ENCODE measurements at places on chromosomes 4 and X. TPM values are rescaled to one million over a fixed set of nuclear protein-coding genes. Genes with fewer than 3 reads are reported as not detected.

The RPA4 gene
- total RNA-seq = 0.42 TPM

- DNase-seq = no peak
- no peaks in the 10 kb centered on the region for H3K4me1 ChIP-seq
- H3K4me3 ChIP-seq = no peak overlapping the region
- H3K36me3 ChIP-seq = no peaks in the 10 kb centered on the region
- no peaks in the 10 kb centered on the region for H3K27me3 ChIP-seq
Observed at GRCh38 chr4:112451831-112452230, 64.1 kb downstream of the NEUROG2 start.

DNA sequence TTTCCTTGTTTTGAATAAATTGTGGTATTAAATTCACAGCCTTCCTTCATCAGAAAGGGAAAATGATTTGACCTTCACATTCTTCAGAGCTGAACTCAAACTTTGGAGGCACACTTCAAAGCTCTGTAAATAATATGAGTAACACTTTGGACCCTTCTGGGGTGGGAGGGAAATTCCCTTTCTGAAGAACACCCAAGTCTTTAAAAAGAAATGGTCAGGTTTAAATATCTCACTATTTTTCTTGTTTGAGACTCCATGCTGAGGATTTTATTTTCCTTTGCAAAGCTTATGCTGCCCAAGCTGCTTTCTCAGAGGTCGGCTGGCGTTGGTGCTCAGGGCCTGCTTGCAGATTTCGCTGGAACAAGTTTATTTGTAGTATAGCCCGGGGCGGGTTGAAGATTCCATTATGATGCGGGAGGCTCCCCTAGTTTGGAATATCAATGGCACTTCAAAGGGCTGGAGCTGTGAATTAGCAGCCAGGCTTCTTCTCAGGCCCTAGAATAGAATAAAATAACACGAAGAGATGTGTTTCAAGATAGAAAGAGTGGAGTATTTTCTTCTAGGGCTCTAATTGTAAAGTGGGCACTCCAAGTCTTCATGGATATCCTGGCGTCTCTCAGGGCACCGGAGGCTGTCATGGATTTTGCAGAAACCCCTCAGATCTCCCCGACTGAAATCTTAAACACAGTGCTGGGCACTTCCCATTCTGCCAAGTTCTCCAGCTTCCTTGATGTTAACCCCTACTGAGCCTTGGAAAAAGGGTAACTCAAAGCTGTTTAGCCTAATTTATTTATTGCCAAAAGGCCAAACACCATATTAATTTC is 315.6 kb downstream of the GPAT3 start:
- H3K27ac ChIP-seq = no peak overlapping the region
- no peaks in the 10 kb centered on the region for H3K4me1 ChIP-seq
- DNase-seq = no peak

The MAGEA4 gene
- total RNA-seq = not detected

GRCh38 chrX:150163221-150163930 is 199.7 kb upstream of the MAMLD1 start:
- H3K4me3 ChIP-seq = no peak overlapping the region
- no peaks in the 10 kb centered on the region for H3K36me3 ChIP-seq
- no peaks in the 10 kb centered on the region for H3K27me3 ChIP-seq
- H3K27ac ChIP-seq = no peak overlapping the region
- no peak for DNase-seq

- peaks cover 10% of the 10 kb centered on the region for H3K4me1 ChIP-seq
- H3K27me3 ChIP-seq = peaks cover 9% of the 10 kb centered on the region
- no peak for DNase-seq
- no peak overlapping the region for H3K4me3 ChIP-seq
- peaks cover 6% of the 10 kb centered on the region for H3K36me3 ChIP-seq
Observed at GRCh38 chr4:98673288-98673644, 14.9 kb upstream of the TSPAN5 start.

DNA sequence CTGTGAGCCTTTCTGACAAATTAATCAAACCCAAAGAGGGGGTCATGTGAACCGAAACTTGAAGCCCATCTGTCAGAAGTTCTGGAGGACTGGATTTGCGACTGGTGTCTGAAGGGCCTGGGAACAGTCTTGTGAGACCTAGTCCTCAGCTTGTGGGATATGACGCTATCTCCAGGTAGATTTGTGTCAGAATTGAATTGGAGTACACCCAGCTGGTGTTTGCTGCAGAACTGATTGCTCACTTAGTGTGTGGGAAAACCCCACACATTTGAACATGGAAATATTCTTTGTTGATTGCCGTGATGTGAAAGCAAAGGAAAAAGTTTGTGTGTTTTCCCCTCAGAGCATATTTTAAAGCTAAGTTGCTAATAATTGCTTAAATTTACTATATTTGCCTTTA is 30.3 kb upstream of the TMSB15B start:
- peaks cover 6% of the 10 kb centered on the region for H3K4me1 ChIP-seq
- H3K36me3 ChIP-seq = peaks cover 2% of the 10 kb centered on the region
- H3K4me3 ChIP-seq = no peak overlapping the region

The LRIT3 gene
- 0.21 TPM for total RNA-seq

The AMELX gene
- not detected for total RNA-seq

DNA sequence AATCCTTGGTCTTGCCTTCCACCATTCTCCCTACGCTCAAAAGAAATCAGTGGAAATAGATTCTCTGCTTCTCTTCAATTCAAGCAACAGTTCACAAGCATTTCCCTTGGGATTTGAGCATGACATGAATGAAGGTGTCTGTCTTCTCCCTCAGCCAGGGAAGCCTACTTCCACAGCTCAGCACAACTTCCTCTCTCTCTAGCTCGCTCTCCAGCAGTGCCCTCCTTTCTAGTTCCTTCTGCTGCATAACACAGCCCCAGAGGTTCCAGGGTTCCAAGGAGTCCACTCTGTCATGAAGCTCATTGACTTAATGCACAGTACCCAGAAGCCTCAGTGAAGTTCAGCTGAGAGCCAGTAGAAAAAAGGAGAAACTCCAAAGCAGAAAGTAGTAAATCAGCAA is 81.3 kb downstream of the PLS3 start:
- DNase-seq = no peak
- H3K36me3 ChIP-seq = no peaks in the 10 kb centered on the region
- H3K4me1 ChIP-seq = no peaks in the 10 kb centered on the region
- no peak overlapping the region for H3K27ac ChIP-seq
- no peak overlapping the region for H3K4me3 ChIP-seq
- H3K27me3 ChIP-seq = no peaks in the 10 kb centered on the region

DNA sequence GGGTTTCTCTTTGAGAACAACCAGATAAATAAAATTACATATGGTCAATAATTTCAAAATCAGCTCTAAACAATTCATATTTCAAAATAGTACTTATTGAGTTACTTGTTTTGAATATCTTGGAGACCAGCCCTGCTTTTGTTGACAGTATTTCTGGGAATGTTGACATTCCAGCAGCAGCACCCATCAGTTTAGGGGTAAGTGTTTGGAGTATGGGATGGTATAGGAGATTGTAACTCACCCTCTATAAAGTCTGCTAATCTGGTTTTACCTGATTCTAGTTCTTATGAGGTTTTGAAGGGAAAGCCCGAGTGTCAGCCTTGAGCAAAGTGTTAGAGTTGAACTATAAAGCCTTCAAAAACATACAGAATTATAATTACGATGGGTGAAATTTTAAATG is 139.2 kb upstream of the ANKRD50 start:
- no peaks in the 10 kb centered on the region for H3K27me3 ChIP-seq
- no peak overlapping the region for H3K27ac ChIP-seq

DNA sequence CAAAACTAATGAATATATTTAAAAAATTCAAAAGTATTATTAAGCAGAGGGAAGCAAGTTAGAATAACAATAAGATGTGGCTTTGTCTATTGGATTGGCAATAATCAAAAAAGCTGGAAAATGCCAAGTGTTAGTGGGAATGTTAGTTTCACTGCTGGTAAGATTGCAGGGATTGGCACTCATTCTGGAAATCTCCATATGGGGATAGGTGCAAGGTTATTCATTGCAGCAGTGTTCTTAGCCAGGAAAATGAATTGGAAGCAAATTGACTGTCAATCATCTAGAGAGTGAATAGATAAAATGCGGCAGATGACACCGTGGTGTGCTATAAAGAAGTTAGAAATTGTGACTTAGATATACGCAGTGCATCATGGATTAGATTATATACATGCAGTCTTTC is 1615.5 kb upstream of the PCDH7 start:
- no peaks in the 10 kb centered on the region for H3K4me1 ChIP-seq
- H3K27me3 ChIP-seq = no peaks in the 10 kb centered on the region
- no peak overlapping the region for H3K4me3 ChIP-seq
- H3K36me3 ChIP-seq = no peaks in the 10 kb centered on the region
- no peak overlapping the region for H3K27ac ChIP-seq

The BANK1 gene
- 11.9 TPM for total RNA-seq

DNA sequence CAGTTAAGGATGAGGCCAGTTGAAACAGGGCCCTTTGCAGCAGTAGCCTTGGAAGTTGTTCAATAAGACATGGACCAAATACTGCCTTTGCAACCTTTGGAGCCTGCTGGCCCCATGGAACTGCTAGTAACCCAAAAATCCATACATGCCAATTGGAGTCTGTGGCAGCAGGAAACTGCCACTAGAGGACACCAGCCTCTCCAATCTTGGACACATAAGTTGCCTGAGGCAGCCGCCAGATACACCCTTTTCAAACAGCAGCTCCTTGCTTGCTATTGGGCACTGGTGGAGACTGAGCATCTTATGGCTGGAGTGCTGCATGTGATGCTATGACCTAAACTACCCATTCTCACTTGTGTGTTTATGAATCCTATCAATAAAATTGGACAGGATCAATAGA is 14.8 kb upstream of the LAP3 start:
- no peaks in the 10 kb centered on the region for H3K4me1 ChIP-seq
- H3K4me3 ChIP-seq = no peak overlapping the region
- no peak for DNase-seq
- no peak overlapping the region for H3K27ac ChIP-seq

- no peak overlapping the region for H3K27ac ChIP-seq
- H3K36me3 ChIP-seq = no peaks in the 10 kb centered on the region
- peaks cover 55% of the 10 kb centered on the region for H3K27me3 ChIP-seq
Observed at GRCh38 chr4:129350834-129351721, 255.1 kb downstream of the C4orf33 start.

DNA sequence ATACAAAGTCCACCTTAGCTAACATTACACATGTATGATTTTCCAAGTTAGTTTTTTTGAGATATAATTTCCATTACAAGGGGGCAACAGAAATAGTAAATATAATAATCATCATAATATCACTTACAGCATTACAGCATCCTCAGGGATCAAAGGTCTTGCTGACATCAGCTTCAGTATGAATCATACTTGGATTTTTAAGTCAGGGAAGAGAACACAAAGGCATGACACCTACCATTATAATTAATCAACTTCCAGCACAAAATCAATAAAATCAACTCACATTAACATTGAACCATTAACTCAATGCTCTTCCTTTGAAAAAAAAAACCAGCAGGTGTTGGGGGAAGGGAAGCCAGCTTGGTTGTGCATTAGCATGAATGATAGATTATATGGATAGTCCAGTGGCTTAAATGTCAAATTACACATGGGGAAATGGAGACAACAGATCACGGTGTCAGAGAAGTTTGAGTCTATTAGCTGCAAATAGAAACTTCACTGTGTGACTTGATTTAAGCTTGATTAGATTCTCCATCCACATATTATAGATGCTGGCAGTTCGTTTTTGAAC is 66.9 kb upstream of the CAPN6 start:
- no peak overlapping the region for H3K4me3 ChIP-seq
- DNase-seq = no peak
- H3K27ac ChIP-seq = no peak overlapping the region
- peaks cover 16% of the 10 kb centered on the region for H3K27me3 ChIP-seq
- no peaks in the 10 kb centered on the region for H3K4me1 ChIP-seq

DNA sequence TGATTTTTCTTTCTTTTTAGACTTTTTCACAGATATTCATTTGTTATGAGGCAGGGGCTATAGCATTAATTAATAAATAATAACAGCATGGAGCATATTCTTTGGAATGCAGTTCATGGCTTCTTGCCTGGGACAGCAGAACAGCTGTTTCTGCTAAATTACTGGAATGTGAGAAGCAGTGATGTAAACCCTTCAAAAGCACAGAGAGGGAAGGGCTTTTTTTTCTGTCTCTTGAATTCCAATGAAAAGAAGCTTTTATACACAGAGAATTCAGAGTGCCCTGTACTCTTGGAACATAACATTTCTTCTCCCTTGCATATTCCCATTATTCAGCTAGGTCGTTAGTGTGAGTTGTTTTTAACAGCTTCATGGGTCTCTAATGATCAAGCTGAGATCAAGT is 28.5 kb upstream of the ANK2 start:
- peaks cover 2% of the 10 kb centered on the region for H3K4me1 ChIP-seq
- DNase-seq = no peak
- H3K4me3 ChIP-seq = no peak overlapping the region
- H3K27ac ChIP-seq = no peak overlapping the region
- H3K27me3 ChIP-seq = peaks cover 18% of the 10 kb centered on the region
- no peaks in the 10 kb centered on the region for H3K36me3 ChIP-seq

- H3K27me3 ChIP-seq = peaks cover 5% of the 10 kb centered on the region
- no peaks in the 10 kb centered on the region for H3K36me3 ChIP-seq
- H3K4me3 ChIP-seq = peak overlapping the region; percentile 49
- peaks cover 47% of the 10 kb centered on the region for H3K4me1 ChIP-seq
- no peak for DNase-seq
- no peak overlapping the region for H3K27ac ChIP-seq
Observed at GRCh38 chr4:159175989-159176375, 73.1 kb downstream of the RAPGEF2 start.

The MAGEA11 gene
- not detected for total RNA-seq

- H3K4me1 ChIP-seq = no peaks in the 10 kb centered on the region
- H3K27me3 ChIP-seq = no peaks in the 10 kb centered on the region
- no peak overlapping the region for H3K4me3 ChIP-seq
- no peak for DNase-seq
Observed at GRCh38 chr4:178414881-178415446, 972.7 kb upstream of the AGA start.

DNA sequence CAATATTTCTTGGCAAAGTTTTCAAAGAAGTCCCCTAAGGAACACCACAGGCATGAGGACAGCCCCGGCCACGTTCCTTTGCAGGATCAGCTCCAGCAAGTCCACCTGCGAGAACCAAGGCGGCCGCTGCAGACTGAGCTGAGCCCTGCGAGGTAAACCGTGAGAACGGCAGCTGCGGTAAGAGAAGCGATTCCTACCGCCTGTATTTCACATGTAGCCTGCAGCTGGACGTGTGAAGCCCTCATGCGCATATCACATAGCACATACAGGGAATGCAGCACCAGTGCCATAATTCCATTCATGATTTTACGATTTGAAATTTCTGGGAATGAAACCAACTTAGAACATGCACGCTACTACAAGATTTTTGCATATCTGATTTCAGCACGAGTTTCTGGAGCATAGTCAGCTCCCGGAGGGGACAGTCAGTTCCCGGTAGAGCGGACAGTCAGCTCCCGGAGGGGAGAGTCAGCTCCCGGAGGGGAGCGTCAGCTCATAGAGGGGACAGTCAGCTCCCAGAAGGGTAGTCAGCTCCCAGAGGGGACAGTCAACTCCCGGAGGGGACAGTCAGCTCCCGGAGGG is 41.7 kb downstream of the FGFRL1 start:
- peaks cover 7% of the 10 kb centered on the region for H3K4me1 ChIP-seq
- H3K27me3 ChIP-seq = peaks cover 22% of the 10 kb centered on the region
- DNase-seq = no peak

The FAAH2 gene
- 8.2 TPM for total RNA-seq

DNA sequence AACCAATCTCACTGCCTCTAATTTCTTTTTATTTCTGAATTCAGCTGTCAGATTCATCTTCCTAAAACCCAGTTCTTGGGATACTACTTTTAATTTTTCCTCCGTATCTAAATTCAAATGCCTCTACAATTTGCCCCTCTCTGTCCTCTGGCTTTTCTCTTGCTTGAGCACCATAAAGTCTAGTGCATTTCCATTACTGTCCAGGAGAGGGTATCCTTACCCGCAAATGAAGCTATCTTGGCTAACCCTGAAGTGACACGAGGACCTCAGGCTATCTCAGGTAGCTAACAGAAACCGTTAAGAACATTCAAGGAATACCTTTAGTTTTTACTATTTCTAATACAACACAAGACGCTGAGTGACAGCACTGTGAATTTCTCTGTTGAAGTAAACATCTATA is 49.4 kb upstream of the PRR32 start:
- H3K27ac ChIP-seq = no peak overlapping the region
- H3K36me3 ChIP-seq = no peaks in the 10 kb centered on the region
- H3K27me3 ChIP-seq = no peaks in the 10 kb centered on the region
